Stimulated activated CD4-positive, alpha-beta T cell treated with anti-CD3 and anti-CD28 coated beads, TNF-alpha, amount 100 ng/mL, for 1 hour (primary cell): ENCODE measurements at places on chromosomes 12 and 14.
A peak's percentile ranks its signal among the peaks of the same experiment; 100 is the strongest.

GRCh38 chr12:1504895-1505311 lies 89.5 kb downstream of the FBXL14 start:
- DNase-seq = no peak

DNA sequence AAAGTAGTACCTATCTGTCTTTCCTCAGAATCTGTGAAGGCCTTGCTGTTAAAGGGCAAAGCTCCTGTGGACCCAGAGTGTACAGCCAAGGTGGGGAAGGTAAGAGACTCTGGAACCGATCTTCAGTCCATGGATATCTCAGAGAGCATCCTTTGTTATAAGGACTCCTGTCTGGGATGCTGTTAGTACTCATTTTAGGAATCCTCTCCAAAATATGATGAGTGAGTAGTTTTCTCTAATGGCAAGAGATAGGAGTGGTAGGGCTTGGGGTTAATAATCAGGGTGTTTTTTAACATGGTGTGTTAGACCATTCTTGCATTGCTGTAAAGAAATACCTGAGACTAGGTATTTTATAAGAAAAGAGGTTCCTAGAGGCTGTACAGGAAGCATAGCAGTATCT lies 1.9 kb downstream of the PARP2 start:
- no peak for DNase-seq

- peak; percentile 18 for DNase-seq
Measured at GRCh38 chr14:57390806-57391516, 575 bp downstream of the NAA30 start.

GRCh38 chr12:111093428-111094142 lies 173.2 kb upstream of the MYL2 start:
- DNase-seq = no peak

DNA sequence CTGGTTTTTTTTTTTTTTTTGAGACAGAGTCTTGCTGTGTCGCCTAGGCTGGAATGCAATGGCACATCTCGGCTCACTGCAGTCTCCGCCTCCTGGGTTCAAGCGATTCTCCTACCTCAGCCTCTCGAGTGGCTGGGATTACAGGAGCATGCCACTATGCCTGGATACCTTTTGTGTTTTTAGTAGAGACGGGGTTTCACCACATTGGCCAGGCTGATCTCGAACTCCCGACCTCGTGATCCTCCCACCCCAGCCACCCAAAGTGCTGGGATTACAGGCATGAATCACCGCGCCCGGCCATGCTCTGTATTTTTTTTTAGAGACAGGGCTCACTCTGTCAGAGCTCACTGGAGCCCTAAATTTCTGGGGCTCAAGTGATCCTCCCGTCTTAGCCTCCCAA lies 32.6 kb downstream of the VRTN start:
- DNase-seq = no peak

GRCh38 chr12:11762723-11763326 lies 113.4 kb downstream of the ETV6 start:
- no peak for DNase-seq

GRCh38 chr12:132014092-132014914 lies 64.6 kb downstream of the EP400 start:
- no peak for DNase-seq

DNA sequence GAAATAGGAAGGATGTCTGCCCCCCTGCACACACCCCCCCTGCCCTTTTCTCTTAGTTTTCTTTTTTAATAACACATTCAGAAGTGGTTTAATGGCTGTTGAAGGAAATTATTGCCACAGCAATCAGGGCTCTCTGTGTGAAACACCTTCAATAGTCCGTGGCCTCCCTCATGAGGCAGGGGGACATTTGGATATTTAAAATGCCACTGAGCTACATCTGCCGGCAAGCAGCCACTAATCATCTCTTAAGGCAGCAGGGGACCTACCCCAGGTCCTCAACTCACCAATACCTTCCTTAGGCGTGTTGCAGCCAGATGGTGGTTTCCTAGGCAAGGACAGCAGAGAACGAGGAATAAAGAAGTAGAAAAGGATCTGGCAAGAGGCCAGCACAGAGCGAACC lies 283.2 kb downstream of the TTC8 start:
- no peak for DNase-seq

DNA sequence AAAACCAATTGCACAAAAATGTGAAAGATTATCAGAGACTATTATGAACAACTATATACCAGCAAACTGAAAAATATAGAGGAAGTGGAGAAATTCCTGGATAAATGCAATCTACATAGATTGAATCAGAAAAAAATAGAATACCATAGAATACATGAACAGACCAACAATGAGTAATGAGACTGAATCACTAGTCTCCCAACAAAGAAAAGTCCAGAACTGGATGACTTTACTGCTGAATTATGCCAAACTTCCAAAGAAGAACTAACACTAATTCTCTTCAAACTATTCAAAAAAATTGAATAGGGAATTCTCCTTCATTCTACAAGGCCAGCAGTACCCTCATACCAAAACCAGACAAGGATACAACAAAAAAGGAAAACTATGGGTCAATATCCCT lies 60.6 kb downstream of the GUCY2C start:
- DNase-seq = no peak

- no peak for DNase-seq
Measured at GRCh38 chr14:67618617-67619063, 1.1 kb upstream of the ARG2 start.

- DNase-seq = no peak
Measured at GRCh38 chr12:69036533-69036932, 103.6 kb upstream of the CPM start.

DNA sequence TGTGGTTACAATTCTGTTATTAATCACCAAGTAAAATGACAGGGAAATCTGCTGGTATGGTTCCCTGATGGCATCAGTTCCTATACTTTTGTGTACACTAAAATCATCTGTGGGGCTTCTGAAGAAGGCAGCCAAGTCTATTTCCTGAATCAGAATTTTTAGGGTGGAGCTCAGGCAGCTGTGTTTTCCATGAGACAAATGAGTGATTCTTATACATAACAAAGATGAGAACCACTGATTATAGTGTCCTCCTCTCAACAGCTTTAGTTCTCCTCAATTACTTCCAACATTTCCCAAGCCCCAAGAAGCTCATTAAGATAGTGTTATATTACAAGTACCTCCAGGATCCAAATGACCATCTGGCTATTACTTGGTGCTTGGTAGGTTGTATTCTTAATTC lies 64.5 kb upstream of the USP44 start:
- DNase-seq = no peak

- DNase-seq = no peak
Measured at GRCh38 chr12:48803675-48804074, 14.6 kb upstream of the CACNB3 start.

DNA sequence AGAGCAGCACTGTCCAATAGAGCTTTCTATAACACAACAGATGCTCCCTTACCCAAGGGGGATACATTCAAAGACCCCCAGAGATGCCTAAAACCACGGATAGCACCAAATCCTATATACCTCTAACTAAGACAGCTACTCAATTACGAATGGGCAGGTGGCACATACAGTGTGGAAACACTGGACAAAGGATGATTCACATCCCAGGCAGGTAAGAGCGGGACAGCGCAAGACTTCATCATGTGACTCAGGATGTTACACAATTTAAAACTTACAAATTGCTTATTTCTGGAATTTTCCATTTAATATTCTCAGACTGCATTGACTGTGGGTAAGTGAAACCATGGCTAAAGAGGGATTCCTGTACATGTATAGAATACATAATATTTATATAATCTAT lies 5.5 kb upstream of the HCFC2 start:
- DNase-seq = no peak

DNA sequence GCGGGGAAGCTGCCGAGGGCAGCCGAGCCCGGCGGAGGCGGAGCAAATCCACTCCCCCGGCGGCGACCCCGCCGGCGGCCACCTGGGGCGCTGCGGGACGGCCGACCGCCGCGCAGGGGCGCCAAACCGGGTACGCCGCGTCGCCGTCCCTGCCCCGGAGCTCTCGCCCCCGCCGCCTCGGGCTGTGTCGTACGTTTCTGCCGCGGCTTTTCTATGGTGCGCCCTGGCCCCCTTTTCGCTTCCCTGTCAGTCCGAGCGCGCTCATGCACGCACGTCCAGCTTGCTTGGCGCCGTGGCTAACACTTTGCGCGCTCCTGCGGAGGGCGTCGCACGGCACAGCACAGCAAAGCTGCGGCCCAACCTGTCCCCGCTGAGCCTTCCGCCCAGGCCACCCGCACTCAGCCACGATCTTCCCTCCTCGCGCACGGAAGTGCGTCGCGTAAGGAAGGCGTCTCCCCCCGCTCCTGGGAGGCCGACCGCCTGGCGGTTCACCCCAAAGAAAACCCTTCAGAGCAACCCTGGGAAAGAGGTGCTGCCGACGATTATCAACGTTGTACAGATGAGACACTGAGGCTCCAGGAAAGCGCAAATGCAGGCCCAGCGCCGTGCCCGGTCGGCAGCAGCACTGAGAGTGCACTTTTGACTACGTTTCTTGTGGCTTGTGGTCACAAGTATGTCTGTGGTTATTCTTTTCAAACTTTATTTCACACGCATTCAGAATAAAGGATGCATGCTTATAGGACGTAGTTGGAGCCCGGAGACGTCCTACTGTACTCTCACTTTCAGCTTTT lies at the start of gene HECTD1:
TSS of gene HECTD1 (minus strand) at position 39 of the 791 bp plus-strand sequence. CDS start 1,857 bp downstream, outside the sequence.
- DNase-seq = peak; percentile 85

- DNase-seq = no peak
Measured at GRCh38 chr12:95607642-95608041, 56.4 kb upstream of the USP44 start.
